ENCODE measurements at places on chromosomes 5 and 9.

GRCh38 chr5:35096216-35096615 lies 48.5 kb upstream of the AGXT2 start:
- DNase-seq: no peak

- DNase-seq: no peak
Observed at GRCh38 chr5:81361600-81361999, 32.3 kb downstream of the ACOT12 start.

- DNase-seq: no peak
Observed at GRCh38 chr9:133747309-133747708, 9.2 kb upstream of the SARDH start.

DNA sequence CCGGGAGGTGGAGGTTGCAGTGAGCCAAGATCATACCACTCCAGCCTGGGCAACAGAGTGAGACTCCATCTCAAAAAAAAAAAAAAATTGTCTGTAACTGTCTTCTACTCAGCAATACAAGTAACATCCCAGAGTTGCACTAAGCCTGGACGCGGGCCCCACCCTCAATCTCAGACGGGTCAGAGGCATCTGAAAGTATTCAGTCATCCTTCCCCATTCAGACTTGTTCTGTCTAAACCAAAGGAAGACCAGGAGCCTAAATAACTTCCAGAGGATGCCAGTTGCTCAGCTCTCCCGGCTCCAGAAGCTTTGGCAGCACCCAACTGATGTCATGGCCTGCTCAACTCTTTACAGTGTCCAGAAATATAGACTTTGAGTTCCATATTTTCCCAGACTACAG lies 218.6 kb downstream of the AUH start:
- DNase-seq: no peak

- DNase-seq: no peak
Observed at GRCh38 chr9:73719660-73720059, 568.0 kb downstream of the ANXA1 start.

GRCh38 chr5:121630402-121630801 lies 221.3 kb upstream of the FTMT start:
- DNase-seq: no peak

DNA sequence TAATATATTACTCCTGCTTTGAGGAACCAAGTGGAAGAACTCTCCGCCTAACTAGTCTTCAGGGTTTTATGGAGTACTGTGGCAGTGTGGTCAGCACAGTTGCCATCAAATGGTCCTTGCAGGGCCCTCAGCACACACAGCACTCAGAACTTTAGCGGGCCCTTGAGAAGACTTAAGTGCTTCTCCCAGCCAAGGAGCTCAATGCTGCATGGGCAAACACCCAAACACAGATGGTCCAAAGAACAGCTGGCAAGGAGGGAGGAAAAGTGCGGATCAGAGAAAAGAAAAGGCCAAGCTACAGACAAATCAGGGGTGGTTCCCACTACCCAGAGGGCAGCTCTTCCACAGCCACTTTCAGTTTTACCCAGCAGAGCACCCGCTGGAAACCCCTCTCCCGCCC lies 98.6 kb downstream of the SPOCK1 start:
- no peak for DNase-seq

- DNase-seq: no peak
Observed at GRCh38 chr5:119074419-119074818, 3.5 kb downstream of the DMXL1 start.

- peak; percentile 51 for DNase-seq
Observed at GRCh38 chr9:121684381-121685145, 33.1 kb downstream of the DAB2IP start.

GRCh38 chr5:143165049-143165880 lies 238.2 kb downstream of the NR3C1 start:
- DNase-seq: no peak

- DNase-seq: no peak
Observed at GRCh38 chr9:12930906-12931305, 156.1 kb downstream of the LURAP1L start.

DNA sequence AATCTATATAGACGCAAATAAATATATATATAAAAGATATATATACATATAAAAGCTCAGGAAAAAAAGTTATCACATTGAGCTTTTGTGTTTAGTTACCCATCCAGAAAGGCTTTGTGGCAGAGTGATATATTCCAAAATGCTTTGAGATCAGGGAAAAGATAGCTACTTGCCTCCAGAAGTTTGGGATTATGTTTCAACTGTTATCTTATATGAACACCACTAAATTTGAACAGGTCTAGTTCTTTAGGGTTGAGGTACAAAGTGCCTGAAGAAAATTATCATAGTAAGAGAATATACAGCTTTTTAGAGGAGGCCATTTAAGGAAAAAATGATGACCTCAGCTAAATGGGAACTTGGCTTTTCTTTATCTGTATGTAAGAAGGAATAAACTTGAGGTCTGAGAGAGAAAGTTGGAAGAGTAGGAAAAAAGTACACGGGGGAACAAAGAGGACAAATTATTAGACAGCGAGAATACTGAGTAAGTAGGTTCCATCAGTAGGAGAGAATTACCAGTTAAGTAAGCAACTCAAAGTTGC lies 2.4 kb downstream of the ERP44 start:
- DNase-seq: no peak

DNA sequence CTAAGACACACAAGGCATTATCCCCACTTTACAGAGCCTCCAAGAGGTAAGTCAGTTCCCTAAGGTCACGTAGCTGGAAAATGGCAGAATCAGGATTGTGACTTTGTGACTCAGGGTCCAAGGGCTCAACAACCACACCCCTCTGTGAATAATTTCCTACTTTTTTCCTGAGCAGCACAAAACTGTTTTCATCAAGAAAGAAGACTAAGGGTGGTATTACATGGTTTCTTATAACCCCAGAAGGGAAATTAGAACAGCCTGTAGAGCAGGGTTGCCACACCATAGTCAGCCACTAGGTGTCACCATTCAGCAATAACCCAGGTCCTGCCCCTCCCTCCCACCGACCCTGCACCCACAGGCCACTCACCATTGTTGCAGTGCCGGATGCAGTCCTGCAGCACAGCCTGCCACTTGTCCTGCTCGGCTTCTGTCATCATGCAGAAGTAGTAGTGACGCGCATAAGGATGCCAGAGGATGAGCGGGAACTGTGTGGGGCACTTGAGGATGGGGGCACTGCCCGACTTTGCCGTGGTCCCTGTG lies 72.1 kb downstream of the LRSAM1 start:
- DNase-seq: peak; percentile 60

DNA sequence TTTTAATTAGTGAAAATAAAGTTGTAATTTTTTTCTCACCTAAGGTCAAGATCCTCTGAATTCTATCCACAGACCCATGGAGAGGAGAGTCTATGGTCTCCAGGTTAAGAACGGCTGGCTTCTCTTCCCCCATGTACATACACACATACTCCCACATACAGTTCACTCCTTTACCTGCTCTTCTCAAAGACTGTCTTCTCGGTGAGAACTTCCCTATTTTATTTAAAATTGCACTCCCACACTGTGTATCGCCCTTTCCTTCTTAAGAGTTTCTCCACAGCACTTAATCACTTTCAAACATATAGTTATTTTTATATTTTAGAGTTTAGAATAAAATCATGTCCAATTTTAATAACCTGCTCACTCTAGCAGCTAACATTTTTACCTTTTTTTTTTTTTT lies 3.6 kb upstream of the JADE2 start:
- no peak for DNase-seq

DNA sequence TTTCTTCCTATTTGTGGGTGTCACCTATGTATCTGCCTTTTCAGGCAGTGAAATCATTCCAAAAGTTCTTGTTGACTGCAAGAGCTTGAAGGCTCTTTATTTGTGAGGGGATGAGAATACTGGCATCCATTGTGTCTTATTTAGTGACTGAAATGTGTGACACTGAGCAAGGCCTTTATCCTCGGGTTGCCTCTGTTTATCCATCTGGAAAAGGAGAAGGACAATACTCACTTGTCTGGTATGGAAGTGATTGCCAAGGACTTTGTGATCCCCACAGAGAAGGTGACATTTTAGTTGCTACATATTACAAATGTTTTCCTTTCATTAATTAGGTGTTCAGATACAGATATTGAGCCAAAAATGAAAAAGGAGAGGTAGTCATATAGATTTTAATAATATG lies 80.2 kb downstream of the ARRDC3 start:
- no peak for DNase-seq

GRCh38 chr9:91458906-91459305 lies 35.3 kb upstream of the NFIL3 start:
- DNase-seq: no peak

DNA sequence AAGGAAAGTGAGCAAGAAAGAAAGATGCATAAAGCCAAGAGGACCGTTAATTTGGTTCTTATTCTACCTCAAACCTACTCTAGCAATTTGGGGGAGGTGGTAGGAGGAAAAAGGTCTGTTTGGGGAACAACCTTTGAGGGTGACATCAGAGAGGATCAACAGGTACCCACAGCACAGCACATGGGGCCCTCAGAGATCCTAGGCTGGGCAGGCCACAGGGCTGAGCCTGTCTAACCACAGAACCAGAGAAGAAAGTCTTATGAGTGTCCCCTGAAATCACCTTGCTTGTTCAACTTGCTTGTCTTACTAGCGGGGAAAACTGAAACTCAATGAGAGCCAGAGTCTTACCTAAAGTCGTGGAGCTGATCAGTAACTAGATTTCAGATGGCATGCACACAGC lies 385.2 kb downstream of the SPOCK1 start:
- no peak for DNase-seq

- peak; percentile 33 for DNase-seq
Observed at GRCh38 chr9:29211580-29212396, 1638.5 kb upstream of the C9orf72 start.

- DNase-seq: no peak
Observed at GRCh38 chr9:76395381-76395780, 1.2 kb upstream of the RFK start.

- DNase-seq: no peak
Observed at GRCh38 chr5:173397516-173397915, 69.3 kb upstream of the STC2 start.

DNA sequence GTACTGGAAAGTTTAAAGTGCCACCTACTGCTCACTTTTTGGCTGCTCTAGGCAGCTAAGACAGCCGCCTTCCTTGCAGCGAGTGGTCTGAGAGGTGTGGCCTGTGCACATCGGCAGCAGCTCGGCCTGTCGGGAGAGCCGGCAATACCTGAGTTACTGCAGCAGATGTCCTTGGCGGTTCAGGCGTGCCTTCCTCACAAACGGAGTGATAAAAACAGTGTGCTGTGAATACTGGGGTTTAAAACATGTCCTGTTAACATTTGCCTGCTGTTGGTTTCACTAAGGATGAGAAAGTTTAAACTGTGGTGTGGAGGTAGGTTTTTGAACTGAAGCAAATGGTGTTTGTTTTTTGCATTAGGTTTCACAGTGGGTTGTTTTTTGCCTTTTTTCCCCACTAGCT lies 12.9 kb downstream of the TRAF2 start:
- no peak for DNase-seq

DNA sequence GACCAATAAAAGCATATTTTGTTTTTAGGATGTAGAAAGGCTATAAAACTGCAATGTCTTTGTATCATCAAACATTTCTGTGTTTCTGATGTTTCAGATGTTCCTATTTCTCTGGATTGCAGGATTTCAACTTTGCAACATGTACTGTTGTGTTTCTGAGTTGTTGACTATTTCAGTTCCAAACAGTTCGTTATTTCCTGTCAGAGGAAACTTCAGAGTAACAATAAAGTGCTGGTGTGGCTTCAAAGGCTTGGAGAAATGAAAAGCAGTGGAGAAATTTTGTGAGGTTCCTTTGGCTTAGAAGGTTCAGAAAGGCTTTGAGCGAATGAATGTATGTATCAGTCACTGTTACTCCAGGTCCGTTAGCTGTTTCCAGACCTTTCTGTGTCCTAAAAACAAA lies 17.2 kb downstream of the TJP2 start:
- no peak for DNase-seq

DNA sequence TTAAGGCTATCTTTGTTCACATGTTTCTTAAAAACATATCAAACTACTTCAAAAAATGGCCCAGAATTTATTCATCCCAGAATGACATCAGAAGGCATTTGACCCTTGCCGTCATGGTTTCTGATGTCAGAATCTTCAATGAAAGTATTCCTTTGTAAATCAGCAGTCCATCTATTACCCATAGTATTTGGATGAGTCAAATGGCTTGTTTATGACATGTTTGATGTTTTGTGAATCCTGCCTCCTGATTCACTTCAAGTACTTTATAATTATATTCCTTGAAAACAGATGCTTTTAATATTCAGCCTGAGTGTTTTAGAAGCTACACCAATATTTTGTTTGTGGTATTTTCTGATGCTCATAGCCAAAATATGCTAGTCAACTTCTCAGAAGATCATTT lies 200.8 kb upstream of the MEF2C start:
- no peak for DNase-seq

- DNase-seq: no peak
Observed at GRCh38 chr5:91494447-91494996, 111.4 kb upstream of the ARRDC3 start.

- no peak for DNase-seq
Observed at GRCh38 chr9:99451112-99451606, 229.1 kb downstream of the SEC61B start.

DNA sequence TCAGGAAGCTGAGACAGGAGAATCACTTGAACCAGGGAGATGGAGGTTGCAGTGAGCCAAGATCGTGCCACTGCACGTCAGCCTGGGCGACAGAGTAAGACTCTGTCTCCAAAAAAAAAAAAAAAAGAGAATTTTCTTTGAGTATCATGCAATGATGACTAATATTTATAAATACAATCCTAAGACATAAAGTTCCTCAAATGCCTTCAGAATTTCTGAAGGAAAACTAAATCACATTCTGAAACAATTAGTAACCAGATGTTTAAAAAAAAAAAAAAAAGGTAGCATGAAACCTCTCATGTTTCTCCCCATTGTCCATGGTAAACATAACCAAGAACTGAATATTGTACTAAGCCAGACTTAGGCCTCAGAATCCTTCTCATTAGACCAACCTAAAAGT lies 23.1 kb downstream of the MLLT3 start:
- no peak for DNase-seq

DNA sequence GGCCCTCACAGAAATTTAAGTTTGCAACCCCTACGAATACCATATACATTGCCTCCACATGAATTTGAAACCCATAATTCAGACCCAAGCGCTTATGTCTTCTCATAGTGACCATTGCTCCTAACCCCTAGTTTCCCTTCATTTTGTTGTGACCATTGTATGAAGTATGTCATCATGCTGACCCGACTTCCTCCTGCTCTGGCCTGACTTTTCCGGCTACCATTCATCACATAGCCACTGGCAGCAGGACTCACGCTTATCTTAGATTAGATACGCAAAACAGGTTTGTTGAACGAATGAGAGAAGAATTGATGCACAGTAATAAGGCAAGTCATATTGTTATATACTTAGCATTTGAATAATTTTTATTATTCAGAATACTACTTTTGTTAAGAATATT lies 345.4 kb downstream of the FBXL17 start:
- no peak for DNase-seq

DNA sequence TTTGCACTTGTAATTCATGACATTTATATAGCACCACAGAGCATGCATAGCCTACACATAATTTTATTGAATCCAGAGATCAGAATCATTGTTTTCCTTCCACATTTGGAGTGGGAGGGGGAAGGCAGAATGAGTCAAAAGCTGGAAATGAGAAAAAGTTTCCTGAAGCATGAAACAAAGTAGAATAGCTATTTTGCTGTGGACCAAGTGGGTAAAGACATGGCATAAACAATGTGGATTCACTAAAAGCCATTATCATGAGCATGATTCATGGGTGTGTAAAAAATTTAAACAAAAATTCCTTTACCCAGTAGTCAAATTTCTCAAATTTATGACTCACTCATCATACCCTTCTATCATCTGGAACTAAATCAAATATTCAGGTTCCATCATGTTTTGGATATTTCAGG lies 97.9 kb downstream of the YIPF5 start:
- DNase-seq: no peak

- peak; percentile 72 for DNase-seq
Observed at GRCh38 chr5:141734501-141735229, 52.6 kb upstream of the ARAP3 start.

- no peak for DNase-seq
Observed at GRCh38 chr5:76791461-76791860, 27.4 kb upstream of the F2RL1 start.
